ENCODE measurements at places on chromosomes 5 and 9. TPM values are rescaled to one million over a fixed set of nuclear protein-coding genes. Genes with fewer than 3 reads are reported as not detected.
A peak's percentile ranks its signal among the peaks of the same experiment; 100 is the strongest.

GRCh38 chr5:142175039-142175438 is 66.5 kb downstream of the NDFIP1 start:
- no peak for DNase-seq

DNA sequence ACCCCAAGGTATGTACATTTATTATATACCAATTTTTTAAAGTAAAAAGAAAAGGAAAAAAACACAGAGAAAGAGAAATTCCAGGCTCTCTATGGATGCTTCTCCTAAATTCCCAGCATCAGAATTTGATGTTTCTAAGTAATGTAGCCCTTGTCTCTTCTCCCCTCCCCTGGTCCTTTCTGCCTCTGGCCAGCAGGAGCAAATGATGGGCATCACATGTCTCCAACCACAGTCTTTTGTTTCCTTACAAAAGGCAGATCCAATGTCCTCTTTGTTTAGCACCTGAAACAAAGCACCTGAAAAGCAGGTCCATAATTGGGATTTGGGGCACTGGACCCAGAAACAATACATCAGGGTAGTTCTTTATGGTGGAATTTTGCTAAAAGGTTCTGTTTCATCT is 50.4 kb upstream of the APC start:
- H3K4me1 ChIP-seq, result no peaks in the 10 kb centered on the region
- no peak overlapping the region for H3K27ac ChIP-seq
- H3K4me3 ChIP-seq, result no peak overlapping the region
- no peaks in the 10 kb centered on the region for H3K36me3 ChIP-seq
- no peak for DNase-seq

DNA sequence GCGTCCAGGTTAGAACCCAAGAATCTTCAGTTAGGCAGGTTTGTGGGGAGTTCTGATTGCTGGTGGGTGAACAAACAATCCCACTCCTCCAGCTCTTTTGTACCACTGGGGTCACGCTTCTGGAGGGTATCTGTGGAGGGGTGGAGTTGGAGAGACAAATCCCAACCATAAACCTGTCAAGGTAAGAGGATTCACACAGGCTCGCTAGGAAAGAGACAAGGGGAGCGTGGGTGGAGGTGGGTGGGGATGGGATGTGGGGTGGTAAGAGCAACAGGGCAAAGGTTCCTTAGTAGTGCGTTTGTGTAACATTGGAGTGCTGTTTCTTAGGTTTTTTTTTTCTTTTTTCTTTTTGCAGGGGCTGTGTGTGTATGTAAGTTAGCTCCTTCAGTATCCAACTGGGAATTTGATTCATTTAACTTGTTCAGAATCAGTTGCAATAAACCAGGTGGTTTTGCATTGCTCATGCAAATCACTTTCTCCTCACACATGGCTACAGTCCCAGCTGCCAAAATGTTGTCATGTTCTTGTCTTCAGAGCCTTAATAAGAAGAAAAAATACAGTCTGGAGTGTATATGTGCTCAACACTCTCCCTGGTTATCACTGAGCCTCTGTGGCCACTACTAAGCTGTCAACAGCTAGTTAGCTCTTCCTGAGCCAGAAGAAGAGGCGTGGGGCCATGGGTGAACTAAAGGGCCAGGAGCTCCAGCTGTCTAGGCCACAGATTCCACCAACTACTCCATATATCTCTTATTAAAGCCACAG is 164.0 kb upstream of the RAD23B start:
- no peaks in the 10 kb centered on the region for H3K4me1 ChIP-seq
- H3K4me3 ChIP-seq, result no peak overlapping the region
- no peak for DNase-seq
- H3K27me3 ChIP-seq, result no peaks in the 10 kb centered on the region
- no peaks in the 10 kb centered on the region for H3K36me3 ChIP-seq

Gene LCN1
- total RNA-seq, result not detected

DNA sequence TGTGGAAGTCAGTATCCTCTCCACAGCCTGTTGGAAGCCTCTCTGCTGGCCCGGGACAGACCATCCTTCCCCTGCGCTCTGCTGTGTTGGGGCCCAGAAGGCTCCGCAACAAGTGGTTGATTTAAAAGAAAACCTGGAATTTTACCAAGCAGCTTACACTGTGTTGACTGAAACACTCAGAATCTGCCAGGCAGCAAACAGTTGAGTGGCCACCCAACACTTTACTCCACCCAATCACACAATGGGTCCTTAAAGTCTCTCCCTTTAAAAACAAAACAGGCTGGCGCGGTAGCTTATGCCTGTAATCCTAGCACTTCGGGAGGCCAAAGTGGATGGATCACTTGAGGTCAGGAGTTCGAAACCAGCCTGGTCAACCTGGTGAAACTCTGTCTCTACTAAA is 28.0 kb upstream of the DMRT3 start:
- H3K27ac ChIP-seq, result no peak overlapping the region
- peaks cover 12% of the 10 kb centered on the region for H3K27me3 ChIP-seq
- H3K36me3 ChIP-seq, result no peaks in the 10 kb centered on the region

DNA sequence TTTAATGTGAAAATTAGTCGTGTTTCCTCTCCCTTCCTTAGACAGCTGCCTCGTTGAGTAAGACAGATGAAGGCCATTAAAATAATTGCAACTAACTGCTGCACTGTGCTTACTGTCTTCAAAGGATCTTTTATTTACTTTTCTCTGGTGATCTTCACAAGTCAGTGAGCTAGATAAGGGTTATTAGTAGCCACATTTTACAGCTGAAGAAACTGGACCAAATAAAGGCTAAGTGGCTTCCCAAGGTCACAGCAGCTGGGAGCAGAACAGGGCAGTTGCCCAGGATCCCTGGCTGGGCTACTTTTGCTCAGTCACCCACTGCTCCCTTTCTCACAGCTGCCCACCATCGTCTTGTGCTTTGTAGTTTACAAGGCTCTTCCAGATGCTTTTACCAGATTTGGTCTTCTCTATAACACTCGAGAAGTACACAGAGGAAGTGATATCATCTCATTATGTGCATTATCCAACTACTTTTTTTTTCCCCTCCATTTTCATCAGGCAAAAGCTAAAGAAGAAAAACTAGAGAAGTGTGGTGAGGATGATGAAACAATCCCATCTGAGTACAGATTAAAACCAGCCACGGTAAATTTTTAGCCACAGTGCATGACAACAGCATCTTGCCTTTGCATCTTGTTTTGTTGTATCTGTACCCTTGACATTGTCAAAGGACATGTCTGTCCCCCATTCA is 61.8 kb downstream of the ERAP1 start:
- H3K36me3 ChIP-seq, result peaks cover 100% of the 10 kb centered on the region
- H3K4me1 ChIP-seq, result no peaks in the 10 kb centered on the region
- H3K27ac ChIP-seq, result no peak overlapping the region
- DNase-seq, result no peak
- no peaks in the 10 kb centered on the region for H3K27me3 ChIP-seq

Gene SPATA31E1
- total RNA-seq, result not detected

DNA sequence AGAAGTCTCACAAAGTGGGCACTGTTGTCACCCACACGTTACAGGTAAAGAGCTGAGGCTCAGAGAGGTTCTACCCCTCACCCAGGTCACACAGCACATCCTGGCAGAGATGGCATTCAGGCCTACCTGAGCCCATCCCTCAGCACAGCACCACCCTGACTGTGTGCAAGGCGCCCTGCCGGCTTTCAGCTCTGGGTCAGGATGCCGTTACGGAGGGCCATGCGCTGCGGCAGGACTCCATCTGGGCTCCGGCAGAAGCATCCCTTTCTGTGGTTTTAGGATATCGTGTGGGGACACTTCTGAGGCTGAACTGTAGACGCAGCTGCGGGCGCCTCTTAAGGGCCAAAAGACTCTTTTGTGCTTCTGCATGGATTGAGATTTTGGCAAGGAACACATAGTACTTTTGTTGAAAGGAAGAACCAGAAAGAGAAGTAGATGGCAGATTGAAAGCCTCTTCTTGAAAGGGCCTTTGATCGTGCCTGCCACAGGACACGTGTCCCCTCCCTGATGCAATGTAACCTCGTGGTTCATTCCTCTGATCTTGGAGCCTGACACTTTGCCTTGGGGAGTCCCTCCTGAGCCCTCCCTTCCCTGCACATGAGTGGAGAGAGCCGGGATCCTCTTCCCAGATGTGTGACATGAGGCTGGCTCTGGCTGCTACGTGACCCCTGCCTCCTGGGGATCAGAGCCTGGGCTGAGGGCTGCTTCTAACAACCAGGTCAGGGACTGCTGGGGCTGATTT is 31.3 kb downstream of the USP20 start:
- peak overlapping the region; percentile 8 for H3K4me3 ChIP-seq
- peaks cover 44% of the 10 kb centered on the region for H3K36me3 ChIP-seq
- peak overlapping the region; percentile 93 for H3K27ac ChIP-seq

GRCh38 chr9:120284821-120285220 is 295.1 kb downstream of the CDK5RAP2 start:
- H3K4me3 ChIP-seq, result no peak overlapping the region
- no peaks in the 10 kb centered on the region for H3K27me3 ChIP-seq
- H3K27ac ChIP-seq, result no peak overlapping the region
- DNase-seq, result no peak
- no peaks in the 10 kb centered on the region for H3K4me1 ChIP-seq

- H3K4me3 ChIP-seq, result no peak overlapping the region
- peaks cover 4% of the 10 kb centered on the region for H3K27me3 ChIP-seq
- H3K27ac ChIP-seq, result no peak overlapping the region
Measured at GRCh38 chr5:82560561-82560960, 282.4 kb upstream of the RPS23 start.

Gene PDZD2
- 1.8 TPM for total RNA-seq

Gene TAF11L2
- total RNA-seq, result not detected

- no peaks in the 10 kb centered on the region for H3K36me3 ChIP-seq
- no peaks in the 10 kb centered on the region for H3K27me3 ChIP-seq
- H3K4me1 ChIP-seq, result no peaks in the 10 kb centered on the region
- H3K27ac ChIP-seq, result no peak overlapping the region
Measured at GRCh38 chr9:121773954-121774714, 122.7 kb downstream of the DAB2IP start.

Gene CTNND2
- not detected for total RNA-seq

Measured in CD4-positive, alpha-beta T cell (primary cell).